ENCODE measurements at places on chromosomes 3 and 15.

DNA sequence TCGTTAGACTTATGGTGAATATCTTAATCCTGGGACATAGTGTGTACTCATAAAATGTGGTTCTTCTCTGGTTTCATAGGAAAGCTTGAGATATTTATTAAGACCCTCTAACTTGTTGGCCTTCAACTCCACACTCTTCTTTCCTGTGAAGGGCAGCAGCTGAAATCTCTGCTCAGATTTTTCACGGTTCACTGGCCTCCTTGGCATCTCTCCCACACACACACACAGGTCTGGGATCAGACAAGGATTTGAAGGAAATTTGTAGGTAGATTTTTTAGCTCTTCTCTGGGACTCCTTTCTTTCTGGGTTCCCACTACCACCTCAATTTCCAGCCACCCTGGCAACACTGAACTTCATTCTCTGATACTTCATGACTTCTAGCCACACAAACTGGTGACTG is 70.2 kb downstream of the MYRIP start:
- DNase-seq: no peak

GRCh38 chr15:95577927-95578326 is 752.6 kb upstream of the NR2F2 start:
- DNase-seq: no peak

GRCh38 chr3:73727117-73727821 is 102.5 kb upstream of the PDZRN3 start:
- no peak for DNase-seq

DNA sequence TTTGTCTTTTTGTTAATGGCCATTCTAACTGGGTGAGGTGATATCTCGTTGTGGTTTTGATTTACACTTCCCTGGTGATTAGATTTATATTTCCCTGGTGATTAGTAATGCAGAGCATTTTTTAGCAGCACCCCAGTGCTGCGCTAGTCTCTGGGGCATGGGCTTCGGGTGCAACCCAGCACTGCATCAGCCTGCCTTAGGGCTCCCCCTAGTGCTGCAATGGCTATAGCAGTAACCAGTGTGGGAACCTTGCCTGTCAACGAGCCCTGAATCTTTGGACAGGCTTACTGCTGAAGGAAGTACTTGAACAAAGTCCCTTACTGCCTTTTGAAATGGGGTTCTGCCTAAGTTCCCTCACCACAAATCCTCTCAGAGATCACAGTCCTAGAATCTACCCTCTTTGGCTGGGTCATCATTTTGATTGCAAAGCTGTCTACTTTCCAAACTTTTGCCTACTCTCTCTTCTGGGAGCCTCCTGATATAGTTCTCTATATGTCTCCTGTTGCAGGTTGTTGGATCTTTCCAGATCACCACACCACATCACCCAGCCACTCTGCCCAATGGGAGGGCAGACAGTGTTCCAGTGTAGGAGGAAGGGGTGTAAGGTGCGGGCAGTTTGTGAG is 79.2 kb upstream of the CCNL1 start:
- peak; percentile 85 for DNase-seq

DNA sequence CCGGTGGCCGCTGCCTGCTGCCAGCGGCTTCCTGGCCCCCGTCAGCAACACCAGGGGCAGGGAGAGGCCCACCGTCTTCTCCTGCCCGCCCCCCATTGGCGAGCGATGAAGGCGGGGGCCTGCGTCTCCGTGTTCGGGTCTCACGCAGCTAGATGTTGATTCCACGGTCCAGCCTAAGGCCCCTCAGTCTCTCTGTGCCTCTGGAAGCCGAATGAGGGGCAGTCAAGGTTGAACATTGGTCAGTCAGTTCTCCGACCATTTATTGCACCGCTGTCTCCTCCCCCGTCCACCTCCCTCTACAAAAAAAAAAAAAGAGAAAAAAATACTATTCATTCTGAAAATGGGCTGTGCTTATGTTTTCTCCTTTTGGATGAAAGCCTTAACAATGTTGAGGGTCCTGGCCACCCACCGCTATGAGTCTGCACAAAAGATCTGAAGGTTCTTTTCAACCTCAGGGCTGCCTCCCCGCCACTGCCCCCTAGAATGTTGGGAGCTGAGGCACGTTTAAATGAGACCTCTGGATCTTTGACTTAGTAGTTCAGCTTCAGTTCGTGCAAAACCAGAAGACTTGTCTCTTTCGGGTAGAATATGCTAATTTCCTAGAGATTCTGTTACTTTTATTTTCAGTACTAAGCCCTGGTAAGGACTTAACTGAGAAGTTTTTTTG is 736 bp downstream of the IREB2 start:
- peak; percentile 39 for DNase-seq
